ENCODE measurements at places on chromosomes 7 and 10. TPM values are rescaled to one million over a fixed set of nuclear protein-coding genes. Genes with fewer than 3 reads are reported as not detected.

PAPSS2 gene
- 100 TPM for total RNA-seq

AGAP4 gene
- total RNA-seq: 16.6 TPM

WASHC2C gene
- total RNA-seq: 34.6 TPM

GRCh38 chr10:72483471-72483870 lies 128.8 kb upstream of the DNAJB12 start:
- DNase-seq: no peak

GRCh38 chr10:103451091-103451813 lies 918 bp downstream of the CALHM2 start:
- peak; percentile 21 for DNase-seq

- DNase-seq: peak; percentile 24
These were observed 4.9 kb downstream of the GNB2 start for GRCh38 chr7:100678291-100678984.
